Activated gamma-delta T cell treated with anti-CD3 and anti-CD28 coated beads, Interleukin-2, amount 50 U/mL, for 16 hours (primary cell): ENCODE measurements at places on chromosomes 13 and 19.

DNA sequence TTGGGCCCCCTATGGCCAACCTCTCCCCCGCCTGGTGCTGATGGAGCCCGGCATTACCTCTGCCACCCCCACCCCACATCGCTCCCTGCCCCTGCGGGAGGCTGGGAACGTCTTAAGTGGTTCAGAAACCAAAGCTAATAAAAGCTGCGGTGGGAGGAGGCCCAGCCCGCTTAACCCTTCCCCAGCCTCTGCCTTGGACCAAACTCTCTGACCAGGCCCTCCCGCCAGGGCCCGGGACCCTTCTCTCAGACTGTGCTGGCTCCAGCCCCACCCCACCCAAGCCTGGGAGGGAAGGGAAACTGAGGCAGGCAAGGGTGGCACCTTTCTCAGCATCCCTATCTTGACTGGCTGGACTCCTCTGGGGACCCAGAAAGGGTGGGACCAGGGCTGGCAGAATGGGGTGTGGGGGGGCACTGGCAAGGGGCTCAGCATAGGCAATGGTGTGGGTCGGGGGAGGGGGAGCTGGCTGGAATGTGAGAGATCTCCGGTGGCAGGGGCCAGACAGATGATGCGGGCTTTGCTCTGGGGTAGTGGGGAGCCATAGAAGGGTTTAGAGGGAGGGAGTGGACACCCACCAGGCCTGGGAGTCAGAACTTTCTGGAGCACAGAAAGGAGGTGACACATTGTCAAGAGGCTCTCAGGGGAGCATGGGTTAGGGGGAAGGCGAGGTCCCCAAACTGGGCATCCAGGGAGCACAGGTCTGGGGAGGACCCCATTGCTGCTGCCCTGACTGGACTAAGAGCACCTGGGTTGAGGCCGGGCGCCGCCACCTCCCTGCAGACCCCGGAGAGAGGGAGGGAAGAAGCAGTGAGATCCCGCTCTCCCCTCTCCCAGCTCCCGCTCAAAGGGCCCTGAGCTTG, 21.9 kb downstream of the SMIM24 start:
- no peak for DNase-seq

GRCh38 chr13:112898621-112899280, 70.3 kb upstream of the MCF2L start:
- DNase-seq, result no peak

GRCh38 chr13:109281017-109281902, 505.1 kb downstream of the IRS2 start:
- DNase-seq, result no peak

GRCh38 chr13:102947745-102948405, 102.0 kb downstream of the ERCC5 start:
- DNase-seq, result no peak
